ENCODE measurements at places on chromosomes 5 and 9. TPM values are rescaled to one million over a fixed set of nuclear protein-coding genes. Genes with fewer than 3 reads are reported as not detected.

GRCh38 chr9:125747053-125747764, at the start of gene PBX3:
Gene PBX3, plus strand, starts transcription at chr9:125747373.
- peak; percentile 31 for DNase-seq

DNA sequence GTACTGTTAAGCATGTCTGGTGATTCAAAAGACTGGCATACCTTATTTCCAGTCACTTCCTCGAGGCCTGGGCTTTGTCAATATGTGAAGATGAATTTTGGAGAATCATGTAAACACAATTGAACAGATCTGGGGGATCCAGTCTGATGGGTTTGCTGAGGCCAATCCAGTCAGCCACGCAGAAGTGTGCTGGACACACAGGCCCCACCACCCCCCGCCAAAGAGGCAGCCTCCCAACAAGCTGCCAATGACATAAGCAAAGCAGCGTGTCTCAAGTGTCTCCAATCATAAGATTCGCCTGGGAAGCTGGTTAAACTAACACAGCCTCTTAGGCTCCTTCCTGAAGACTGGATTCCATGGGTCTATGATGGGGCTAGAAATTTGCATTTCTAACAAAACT, 192.9 kb upstream of the KLF9 start:
- DNase-seq: no peak

- no peak for DNase-seq
Measured at GRCh38 chr5:33565324-33565723, 124.6 kb downstream of the TARS1 start.

DNA sequence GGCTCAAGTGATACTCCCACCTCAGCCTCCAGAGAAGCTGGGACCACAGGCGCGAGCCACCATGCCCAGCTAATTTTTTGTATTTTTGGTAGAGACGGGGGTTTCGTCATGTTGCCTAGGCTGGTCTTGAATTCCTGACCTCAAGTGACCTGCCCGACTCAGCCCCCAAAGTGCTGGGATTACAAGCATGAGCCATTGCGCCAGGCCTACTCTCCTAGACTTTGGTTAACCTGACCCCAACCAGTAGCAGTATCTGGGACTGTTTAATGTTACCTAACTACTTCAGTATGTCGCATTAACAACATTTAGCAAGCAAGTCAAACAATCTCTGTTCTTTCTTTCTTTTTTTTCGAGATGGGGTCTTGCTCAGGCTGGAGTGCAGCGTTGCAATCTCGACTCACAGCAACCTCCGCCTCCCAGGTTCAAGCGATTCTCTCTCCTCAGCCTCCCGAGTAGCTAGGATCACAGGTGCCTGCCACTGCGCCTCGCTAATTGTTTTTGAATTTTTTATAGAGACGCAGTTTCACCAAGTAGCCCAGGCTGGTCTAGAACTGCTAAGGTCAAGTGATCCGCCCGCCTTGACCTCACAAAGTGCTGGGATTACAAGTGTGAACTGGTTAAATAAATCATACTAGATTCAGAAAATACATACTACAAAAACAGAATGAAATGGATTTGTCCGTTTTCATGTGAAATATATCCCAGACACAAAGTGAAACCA, 2.0 kb downstream of the AK3 start:
- no peak for DNase-seq

- DNase-seq: no peak
Measured at GRCh38 chr5:157748760-157749461, 5.4 kb downstream of the LSM11 start.

- DNase-seq: no peak
Measured at GRCh38 chr5:43839218-43839617, 236.2 kb downstream of the NNT start.

DNA sequence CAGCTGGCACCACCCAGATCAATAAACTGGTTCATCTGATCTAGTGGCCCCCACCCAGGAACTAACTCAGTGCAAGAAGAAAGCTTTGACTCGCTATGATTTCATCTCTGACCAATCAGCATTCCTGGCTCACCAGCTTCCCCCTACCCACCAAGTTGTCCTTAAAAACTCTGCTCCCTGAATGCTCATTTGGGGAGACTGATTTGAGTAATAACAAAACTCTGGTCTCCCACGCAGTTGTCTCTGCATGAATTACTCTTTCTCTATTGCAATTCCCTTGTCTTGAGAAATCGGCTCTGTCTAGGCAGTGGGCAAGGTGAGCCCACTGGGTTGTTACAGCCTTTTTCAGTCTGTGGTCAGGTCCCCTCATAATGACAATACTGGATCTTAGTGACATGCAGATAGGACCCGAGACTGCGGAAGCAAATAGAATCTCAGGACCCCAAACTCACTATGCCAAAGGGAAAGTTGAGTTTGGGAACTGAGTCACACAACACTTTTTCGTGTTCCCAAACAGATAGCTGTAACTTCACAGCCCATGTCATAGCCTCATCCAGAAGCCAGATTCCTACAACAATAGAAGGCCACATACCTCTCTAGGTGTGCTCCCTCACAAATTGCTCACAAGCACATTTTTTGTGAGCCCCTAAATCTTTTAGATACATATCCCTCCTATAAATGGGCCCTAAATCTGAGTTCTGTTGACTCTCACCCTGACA, 175.2 kb upstream of the RAI14 start:
- no peak for DNase-seq

DNA sequence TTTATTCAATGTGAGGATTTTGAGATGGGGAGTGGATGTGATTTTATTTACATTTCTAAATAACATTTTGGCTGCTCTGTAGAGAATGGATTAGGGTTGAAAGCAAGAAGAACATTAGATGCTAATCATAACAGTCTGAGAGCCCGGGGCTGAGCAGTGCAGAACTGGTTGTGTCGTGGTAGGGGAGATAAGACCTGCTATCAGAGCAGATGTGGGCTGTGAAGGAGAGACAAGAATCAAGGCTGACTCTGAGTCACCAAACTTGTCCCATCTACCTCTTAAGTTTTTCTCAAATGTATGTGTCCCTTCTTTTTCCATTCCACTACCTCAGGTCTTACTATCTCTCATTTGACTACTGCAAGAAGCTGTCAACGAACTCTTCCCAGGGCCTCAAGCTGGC, 35.4 kb upstream of the SLC28A3 start:
- no peak for DNase-seq

- DNase-seq: no peak
Measured at GRCh38 chr5:81761270-81761669, 10.4 kb upstream of the SSBP2 start.

GRCh38 chr5:121218086-121218485, 633.6 kb upstream of the FTMT start:
- no peak for DNase-seq

- peak; percentile 38 for DNase-seq
Measured at GRCh38 chr9:36450110-36450732, 50.2 kb upstream of the RNF38 start.

DNA sequence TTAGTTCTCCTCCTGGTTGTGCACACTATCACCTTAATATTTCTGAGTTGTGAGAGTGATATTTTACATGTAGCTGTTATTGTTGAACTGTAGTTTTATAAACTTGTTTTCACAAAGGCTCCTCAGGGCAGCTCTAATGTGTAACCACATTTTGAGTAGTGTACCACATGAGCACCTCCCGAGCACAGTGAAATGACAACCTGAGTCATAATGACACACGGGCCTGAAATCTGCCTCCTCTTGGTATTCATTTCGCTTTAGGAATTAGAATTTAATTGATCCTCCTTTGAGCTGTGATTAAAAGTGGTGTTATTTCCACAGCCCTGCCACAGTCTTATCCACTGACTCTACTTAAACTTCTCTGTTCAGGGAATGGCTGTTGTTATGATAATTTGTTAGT, 7.9 kb downstream of the MTRR start:
- no peak for DNase-seq

- DNase-seq: peak; percentile 56
Measured at GRCh38 chr5:64939772-64940510, 171.2 kb downstream of the CWC27 start.

- no peak for DNase-seq
Measured at GRCh38 chr9:120926397-120926928, at the start of gene TRAF1. Gene TRAF1, minus strand, starts transcription at chr9:120926796. Its CDS starts 721 bp downstream, at chr9:120926075.

DNA sequence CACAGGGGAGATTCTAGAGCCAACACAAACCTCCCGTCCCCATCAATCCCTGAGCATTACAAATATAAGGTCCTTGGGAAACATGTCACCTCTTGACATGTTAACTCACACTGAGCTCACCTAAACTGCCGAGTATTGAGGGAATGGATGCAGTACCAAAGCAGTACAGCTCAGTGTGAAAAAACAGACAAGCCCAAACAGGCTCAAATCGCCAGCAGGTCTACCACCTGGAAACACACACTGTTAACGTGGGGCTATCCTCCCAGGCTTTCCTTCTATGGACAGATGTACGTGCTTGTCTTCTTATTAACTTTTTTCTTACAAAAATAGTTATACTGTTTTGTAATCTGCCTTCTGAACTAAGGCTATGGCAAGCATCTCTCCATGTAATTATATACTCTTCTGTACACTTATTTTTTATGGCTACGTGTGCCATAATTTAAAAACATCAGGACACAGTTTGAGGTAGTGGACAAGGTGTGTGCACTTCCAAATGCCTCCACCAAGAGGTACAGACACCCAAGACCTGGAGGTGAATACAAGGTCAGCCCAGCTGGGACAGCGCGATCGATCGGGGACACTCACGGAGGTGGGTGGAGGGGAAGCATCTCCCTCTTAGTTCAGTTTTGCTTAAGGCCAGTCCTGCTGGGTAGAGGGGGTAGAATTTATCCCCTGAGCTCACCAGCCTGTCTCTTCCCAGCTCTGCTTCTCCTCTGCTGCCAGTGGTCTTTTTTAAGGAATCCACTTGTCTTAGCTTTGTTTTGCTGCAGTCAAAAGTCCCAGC, 76.5 kb downstream of the DAP start:
- no peak for DNase-seq

GRCh38 chr9:71692337-71692736, 76.0 kb downstream of the CEMIP2 start:
- no peak for DNase-seq

DNA sequence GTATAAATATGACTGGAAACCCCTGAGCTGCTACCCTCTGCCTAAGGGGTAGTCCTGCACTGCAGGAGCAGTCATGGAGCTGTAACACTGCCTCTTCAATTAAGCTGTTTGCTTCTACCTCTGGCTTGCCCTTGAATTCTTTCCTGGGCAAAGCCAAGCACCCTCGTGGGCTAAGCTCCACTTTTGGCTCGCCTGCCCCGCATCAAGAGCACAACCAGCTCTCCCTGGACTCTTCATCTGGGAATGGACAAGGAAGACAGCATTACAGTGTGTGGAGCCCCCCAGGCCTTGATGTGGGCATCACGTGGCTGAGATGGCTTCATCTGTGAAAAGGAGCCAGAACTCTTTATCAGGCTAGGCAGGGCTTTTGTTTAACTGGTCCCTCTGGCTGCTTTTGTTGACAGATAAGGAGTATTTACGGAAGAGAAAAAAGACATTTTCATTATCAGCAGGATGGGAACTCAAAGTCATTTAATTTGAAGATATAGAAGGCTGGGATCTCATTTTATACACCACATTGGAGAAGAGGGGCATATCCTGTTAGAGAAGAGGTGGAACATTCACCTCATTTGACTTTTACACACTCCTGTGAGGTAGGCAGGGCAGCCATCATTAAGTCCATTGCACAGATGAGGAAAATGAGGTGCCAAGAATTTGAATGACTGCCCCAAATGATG, 137.8 kb downstream of the SEMA6A start:
- no peak for DNase-seq

- no peak for DNase-seq
Measured at GRCh38 chr5:133284306-133284705, 232.5 kb downstream of the HSPA4 start.

DNA sequence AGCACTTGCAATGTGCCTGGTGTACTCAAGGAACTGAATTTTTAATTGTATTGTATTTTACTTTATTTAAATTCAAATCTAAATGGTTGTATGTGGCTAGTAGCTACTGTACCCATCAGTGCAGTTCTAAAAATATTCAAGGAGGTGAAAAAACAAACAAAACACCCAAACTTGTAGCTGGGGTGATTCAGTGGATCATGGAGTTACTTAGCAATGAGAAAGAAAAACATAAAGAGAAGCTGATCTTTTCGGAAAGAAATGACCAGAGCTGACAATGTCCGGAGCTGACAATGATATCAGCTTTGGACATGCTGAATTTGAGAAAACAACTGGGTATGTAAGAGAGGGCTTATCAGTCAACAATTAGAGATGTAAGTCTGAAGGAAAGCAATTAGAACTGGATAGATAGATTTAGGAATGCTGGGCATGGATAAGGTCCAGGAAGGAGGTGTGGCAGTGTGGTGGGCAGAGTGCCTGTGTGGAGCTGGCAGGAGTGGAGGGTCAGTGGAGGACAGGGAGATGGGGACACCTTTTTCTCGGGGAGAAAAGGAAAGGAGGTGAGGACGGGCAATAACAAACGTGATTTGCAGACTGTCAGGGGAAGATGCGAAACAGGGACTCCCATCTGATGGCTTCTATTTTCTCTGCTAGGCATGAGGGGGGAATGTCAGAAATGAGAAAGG, 113.2 kb downstream of the DCP2 start:
- no peak for DNase-seq

- DNase-seq: no peak
Measured at GRCh38 chr9:13284011-13284410, 4.5 kb upstream of the MPDZ start.

GRCh38 chr9:131370638-131371037, 23.2 kb upstream of the PRRC2B start:
- no peak for DNase-seq

DNA sequence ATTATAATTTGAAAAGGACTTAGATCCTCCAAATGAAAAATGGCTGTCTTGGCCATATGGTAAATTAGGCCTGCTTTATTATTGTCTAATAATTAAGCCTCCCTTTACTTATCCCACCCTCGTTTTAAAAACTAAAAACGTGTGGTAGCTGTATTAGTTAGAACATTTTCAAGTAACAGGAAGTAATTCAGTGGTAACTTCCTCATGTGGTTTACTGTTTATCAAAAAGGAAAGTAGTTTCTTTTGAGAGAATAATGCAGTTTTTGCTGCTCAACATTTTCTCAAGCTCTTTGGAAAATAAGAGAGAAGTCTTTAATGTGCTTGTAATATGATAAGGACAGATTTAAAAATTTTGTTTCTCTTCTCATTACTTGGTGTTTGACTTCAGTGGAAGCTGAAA, 26.0 kb downstream of the ZCCHC7 start:
- no peak for DNase-seq

DUSP1 gene
- 207 TPM for polyA plus RNA-seq

FRMD3 gene
- polyA plus RNA-seq: 3.3 TPM

CDC20B gene
- polyA plus RNA-seq: not detected

DBH gene
- not detected for polyA plus RNA-seq

PCDHA8 gene
- polyA plus RNA-seq: 0.10 TPM

PCA3 gene
- polyA plus RNA-seq: not detected

CCL21 gene
- polyA plus RNA-seq: not detected

PCDHB16 gene
- 0.05 TPM for polyA plus RNA-seq

ANKRD34B gene
- not detected for polyA plus RNA-seq

NUTM2G gene
- polyA plus RNA-seq: not detected

MZB1 gene
- polyA plus RNA-seq: 0.09 TPM

All from A549 (cell line).